CD14-positive monocyte (primary cell): ENCODE measurements at places on chromosomes 6 and 20.
A peak's percentile ranks its signal among the peaks of the same experiment; 100 is the strongest.

DNA sequence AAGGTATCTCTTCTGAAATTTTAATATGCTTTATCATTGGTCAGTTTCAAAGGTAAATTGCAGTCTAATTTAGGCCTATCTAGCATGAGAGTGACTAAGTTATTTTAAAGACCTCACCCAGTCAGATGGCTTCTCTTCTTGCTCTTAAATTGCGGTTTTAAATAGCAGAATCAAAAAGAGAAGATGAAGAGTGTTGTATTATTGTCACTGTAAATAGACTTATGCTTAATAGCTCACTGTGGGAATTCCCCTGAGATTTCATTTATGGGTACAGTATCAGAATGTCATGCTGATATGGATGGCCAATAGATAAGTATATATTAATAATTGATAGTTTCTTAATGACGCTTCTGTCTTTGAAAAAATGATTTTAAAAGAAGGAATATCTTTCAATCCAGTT, 35.7 kb downstream of the AIG1 start:
- no peak for DNase-seq

GRCh38 chr6:34572585-34572984, 16.5 kb upstream of the SPDEF start:
- no peak for DNase-seq

- peak; percentile 23 for DNase-seq
Observed at GRCh38 chr20:10673176-10673841, 490 bp downstream of the JAG1 start.

GRCh38 chr20:14883324-14883723, 545.9 kb upstream of the FLRT3 start:
- DNase-seq = no peak

DNA sequence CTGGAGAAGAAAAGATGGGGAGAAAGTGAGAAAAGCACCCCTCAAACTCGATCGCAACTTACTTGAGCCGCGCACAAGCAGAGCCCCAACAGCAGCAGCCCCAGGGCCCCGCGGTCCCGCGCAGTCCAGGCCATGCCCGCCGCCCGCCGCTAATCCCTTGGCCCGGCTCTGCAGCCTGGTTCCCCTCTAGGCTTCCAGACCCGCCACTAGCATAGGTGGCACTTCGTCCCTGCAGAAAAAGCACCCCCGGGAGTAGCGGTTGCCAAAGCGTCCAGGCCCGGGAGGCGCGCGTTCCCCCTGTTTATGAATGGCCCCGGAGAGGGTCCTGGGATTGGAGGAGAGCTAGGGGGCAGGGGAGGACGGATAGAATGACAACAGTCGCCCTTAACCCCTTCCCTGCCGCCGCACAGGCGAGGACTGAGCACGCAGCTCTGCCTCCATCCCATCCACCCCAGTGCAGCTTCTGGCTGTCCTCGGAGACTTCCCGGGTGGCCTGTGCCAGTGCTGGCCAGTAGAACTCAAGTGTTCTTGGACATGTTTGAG, 19.9 kb downstream of the COL9A1 start:
- no peak for DNase-seq

DNA sequence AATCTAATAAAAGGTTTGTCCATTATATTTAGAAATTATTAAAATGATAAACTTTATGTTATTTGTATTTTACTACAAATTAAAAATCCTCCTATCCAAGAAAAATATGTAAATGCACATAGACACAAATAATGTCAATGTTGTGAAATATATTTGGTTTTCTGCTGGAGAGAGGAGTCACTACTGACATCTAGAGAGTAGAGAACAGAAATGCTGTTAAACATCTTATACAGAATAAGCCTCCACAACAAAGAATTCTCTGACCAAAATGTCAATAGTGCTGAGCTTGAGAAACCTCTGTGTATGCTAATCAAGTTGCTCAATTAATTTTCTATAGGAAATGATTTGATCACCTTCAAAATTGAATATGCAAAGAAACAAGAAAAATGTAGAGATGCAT, 12.4 kb downstream of the HTR1B start:
- no peak for DNase-seq

DNA sequence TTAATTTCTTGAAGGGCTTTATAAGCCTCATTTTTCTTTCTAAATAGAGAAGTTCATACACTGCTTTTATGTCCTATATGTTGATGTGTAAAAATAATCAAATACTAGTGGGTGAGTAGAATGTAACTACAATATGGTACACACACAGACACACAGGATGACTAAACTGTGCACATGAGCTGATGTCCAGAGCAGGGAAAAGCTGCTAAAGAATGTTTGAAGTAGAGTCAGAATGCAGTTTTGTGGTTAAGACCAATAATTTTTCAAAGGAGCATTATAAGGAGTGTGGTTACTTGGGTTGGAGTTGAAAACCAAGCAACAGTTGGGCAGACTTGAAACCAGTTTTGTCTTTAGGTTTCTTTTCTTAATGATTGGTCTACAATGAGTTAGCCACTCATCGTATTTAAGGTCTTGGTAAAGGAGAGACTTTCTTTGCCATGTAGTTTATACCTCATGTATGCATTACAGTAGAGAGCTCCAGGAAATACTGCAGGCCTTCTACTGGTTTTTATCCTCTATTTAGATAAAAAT, 196.6 kb downstream of the ESR1 start:
- DNase-seq = no peak

- no peak for DNase-seq
Observed at GRCh38 chr20:34996243-34997028, 40.8 kb downstream of the MYH7B start.

GRCh38 chr6:168533414-168533813, 92.4 kb downstream of the SMOC2 start:
- no peak for DNase-seq

GRCh38 chr6:33709605-33710295, 1.8 kb downstream of the UQCC2 start:
- no peak for DNase-seq

- DNase-seq = no peak
Observed at GRCh38 chr6:13575377-13575775, 975 bp downstream of the SIRT5 start.

GRCh38 chr20:6870559-6870958, 103.1 kb downstream of the BMP2 start:
- no peak for DNase-seq

GRCh38 chr6:309947-310346, 17.7 kb downstream of the DUSP22 start:
- DNase-seq = no peak

GRCh38 chr6:50840112-50840810, 21.6 kb downstream of the TFAP2B start:
- no peak for DNase-seq

- DNase-seq = no peak
Observed at GRCh38 chr20:52251827-52252226, 60.2 kb upstream of the ZFP64 start.

DNA sequence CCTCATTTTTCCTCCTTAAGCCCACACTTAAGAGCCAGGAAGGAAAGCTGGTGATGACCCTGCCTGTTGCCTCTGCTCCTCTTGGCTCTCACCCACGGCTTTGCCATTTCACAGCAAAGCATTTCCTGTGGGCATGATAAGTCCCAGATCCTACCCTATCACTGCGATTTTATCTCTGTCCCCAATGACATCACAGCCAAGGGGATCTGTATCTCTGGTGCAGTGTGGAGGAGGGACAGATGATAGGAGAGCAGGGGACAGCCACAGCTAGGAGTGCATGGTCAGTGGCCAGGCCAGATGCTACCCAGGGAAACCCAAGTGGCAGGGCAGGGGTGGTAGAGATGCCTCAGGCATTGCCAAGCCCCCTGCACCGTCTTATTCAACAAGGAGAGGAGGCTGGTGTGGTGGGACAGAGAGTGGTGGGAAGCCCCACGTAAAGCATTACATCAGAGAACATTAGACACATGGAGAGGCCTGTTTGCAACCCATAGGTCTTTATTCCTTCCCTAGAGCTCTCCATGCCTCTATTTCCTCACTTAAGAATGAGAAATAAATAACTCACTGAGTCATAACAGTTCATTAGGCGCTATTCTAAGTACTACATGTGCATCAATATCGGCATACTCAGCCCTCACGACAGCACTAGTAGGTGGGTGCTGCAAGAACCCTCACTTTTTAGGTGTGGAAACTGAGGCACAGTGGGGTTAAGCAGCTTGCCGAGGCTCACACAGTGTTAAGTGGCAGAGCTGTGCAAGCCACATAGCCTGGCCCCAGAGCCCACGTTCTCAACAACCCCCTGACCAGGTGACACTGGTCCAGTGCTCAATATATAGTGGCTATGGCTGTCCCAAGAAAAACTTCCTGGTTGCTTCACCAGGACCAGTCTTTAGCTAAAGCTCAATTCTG, 4.6 kb downstream of the TFEB start:
- no peak for DNase-seq

DNA sequence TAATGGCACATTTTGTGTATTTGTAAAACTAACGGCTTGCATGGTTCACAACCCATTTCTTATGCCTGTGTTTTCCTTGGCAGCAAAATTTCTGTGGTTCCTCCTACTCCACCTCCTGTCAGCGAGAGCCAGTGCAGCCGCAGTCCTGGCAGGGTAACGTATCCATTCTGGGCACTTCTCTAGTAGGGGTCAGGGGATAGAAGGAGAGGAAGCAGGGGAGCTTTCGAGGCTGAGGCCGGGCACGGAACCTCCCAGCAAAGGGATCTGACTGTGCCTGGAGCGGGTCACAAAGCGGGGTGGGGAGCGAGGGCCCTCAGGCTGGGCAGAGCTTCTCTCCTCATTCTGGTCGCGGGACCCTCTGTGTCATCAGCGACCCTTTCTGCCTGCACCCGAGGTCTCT, 58.4 kb downstream of the SYTL3 start:
- no peak for DNase-seq

DNA sequence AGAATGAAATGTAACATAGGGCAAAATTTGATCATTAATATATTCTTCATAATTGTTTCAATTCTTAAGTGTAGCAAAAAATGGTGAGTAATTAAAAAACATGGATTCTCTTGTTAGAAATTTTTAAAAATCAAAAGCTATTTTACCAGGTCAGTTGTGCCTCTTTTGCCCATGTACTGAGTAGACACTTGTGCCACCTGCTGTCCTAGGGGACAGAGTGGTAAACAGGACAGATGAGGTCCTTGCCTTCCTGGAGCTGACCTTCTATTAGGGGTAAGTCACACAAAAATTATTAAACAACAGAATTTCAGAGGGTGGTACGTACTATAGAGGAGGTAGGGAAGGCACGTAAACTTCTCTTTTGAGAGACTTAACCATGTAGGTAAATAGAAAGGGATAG, 6.5 kb downstream of the RNF24 start:
- DNase-seq = no peak

GRCh38 chr6:152026291-152026690, 218.8 kb downstream of the ESR1 start:
- no peak for DNase-seq

- DNase-seq = no peak
Observed at GRCh38 chr20:41375846-41376245, 9.2 kb upstream of the EMILIN3 start.
